ENCODE measurements at places on chromosomes 4 and X. TPM values are rescaled to one million over a fixed set of nuclear protein-coding genes. Genes with fewer than 3 reads are reported as not detected.

Gene CT45A5
- total RNA-seq: not detected

GRCh38 chrX:121013897-121014455 lies 28.4 kb upstream of the CT47A1 start:
- no peaks in the 10 kb centered on the region for H3K36me3 ChIP-seq
- no peaks in the 10 kb centered on the region for H3K27me3 ChIP-seq
- no peak overlapping the region for H3K27ac ChIP-seq
- no peak for DNase-seq
- H3K4me1 ChIP-seq: no peaks in the 10 kb centered on the region

Gene UGT2B17
- total RNA-seq: not detected

DNA sequence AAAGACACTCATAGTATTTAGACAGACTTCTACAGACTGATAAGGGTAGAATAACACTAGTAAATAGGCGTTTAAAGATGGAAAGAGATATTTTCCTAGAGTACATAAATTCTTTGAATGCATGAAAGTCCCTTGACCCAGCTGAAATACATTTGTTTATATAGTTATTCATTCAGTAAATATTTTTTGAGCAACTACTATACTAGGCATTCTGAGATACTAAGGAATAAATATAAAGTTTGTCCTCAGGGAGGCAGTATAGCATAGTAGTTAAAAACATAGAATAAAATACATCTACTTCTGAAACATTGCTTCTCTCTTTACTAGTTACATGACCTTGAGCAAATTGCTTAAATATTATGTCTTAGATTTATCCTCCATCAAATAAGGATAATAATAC lies 27.4 kb downstream of the HMGN5 start:
- H3K27me3 ChIP-seq: no peaks in the 10 kb centered on the region
- no peaks in the 10 kb centered on the region for H3K36me3 ChIP-seq
- H3K4me1 ChIP-seq: no peaks in the 10 kb centered on the region
- H3K27ac ChIP-seq: no peak overlapping the region
- H3K4me3 ChIP-seq: no peak overlapping the region

DNA sequence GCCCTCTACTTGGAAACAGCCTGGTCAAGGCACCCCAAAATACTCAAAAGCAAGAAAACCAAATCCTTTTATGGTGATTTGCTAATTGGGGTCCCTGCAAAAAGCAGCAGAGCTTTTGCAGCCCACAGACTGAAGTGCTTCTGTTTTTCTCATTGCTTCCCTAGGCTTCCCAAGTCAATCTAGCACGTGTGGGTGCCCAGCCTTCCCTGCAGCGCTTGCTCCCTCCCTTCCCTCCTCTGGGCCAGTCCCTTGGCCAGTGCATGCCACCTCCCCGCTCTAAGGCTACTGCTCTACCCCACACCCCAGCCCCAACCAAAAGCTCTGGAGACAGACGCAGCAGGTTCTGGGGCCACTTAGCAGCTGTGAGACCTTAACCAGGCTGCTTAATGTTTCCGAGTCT lies 53.6 kb downstream of the ANAPC4 start:
- H3K4me1 ChIP-seq: no peaks in the 10 kb centered on the region
- H3K4me3 ChIP-seq: no peak overlapping the region
- no peak for DNase-seq
- no peaks in the 10 kb centered on the region for H3K36me3 ChIP-seq
- H3K27me3 ChIP-seq: no peaks in the 10 kb centered on the region

DNA sequence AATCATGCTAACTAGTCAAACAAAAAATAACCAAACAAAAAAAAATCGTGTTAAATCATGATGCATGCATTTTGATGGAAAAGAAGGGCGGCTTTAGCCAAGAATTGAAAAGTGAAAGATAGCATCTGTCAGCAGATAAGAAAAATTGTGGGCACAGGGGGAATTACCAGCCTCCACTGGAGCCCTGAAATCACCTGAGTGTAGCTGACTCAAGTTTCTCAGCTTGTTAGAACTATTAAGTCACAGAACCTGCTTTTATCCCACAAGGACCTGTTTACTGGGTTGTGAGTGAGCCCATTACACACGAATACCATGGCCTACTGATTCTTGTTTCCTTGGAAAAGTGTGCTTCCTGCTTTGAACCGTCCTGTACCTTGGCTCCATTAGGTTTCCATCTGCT lies 85.2 kb downstream of the COX18 start:
- no peaks in the 10 kb centered on the region for H3K36me3 ChIP-seq
- H3K4me1 ChIP-seq: peaks cover 16% of the 10 kb centered on the region
- H3K27ac ChIP-seq: no peak overlapping the region
- DNase-seq: no peak

Gene STAP1
- total RNA-seq: not detected

- H3K4me1 ChIP-seq: no peaks in the 10 kb centered on the region
- H3K4me3 ChIP-seq: no peak overlapping the region
- H3K27me3 ChIP-seq: no peaks in the 10 kb centered on the region
- H3K36me3 ChIP-seq: no peaks in the 10 kb centered on the region
- DNase-seq: no peak
Measured at GRCh38 chr4:12595986-12596385, 888.2 kb downstream of the RAB28 start.
